ENCODE measurements at places on chromosomes 2 and 18.

GRCh38 chr2:241358470-241358869 lies 2.4 kb downstream of the FARP2 start:
- DNase-seq = no peak

DNA sequence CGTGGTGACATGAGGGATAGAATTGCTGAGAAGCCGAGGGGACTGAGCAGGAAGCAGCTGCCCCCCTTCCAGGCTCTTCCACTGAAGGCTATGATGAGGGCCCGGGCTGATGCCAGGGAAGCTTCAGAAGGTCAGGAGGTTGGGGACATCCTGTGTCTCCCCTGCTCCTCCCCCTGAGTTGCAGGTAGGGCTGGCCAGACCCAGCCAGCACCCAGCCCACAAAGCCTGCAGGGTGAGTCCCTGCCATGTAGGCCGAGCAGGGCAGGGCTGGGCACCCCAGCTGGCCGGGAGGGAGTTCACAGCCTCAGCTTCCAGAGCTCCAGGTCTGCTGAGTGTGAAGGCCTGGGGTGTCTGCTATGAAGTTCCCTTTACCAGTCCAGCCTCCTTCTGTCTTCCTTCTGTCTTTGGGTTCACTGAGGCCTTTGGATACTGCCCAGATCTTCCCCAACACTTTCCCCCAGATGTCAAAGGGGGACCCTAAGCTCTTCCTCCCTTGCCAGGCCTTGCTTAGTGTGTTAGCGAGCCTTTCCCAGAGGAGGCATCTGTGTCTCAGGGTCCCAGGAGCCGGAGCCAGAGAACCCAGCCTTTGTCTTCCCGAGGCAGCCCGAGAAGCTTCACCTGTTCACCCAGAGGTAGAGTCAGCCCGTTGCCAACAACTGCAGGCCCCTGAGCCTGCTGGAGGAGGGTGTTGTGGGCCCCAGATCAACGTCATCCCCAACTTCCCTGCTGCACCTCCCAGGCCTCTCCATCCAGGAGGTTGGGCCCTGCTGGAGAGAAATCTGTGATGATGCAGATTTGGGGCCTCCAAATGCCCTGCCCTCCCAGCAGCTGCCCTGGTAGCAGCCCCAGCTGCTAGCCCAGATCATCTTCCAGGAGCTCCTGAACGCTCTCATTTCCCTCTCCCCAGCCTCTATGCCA lies 3.6 kb upstream of the NCL start:
- no peak for DNase-seq

DNA sequence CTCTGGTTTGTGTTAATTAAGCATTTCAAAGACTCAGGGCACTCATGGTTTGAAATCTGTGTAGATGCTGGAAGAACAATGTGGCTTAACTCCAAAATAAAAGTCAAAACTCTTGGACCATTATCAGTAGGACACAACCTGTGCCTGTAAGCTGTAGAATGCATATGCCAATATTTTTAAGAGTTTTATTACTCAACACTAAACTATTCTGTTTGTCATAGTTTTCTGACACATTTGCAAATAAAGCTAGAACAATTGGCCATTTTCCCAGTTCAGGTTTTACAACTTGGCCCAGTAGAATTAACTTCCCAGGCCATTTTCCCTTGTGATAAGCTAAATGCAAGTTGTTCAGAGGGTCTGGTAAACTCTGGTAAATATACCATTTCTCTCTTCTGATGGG lies 713.1 kb downstream of the CBLN2 start:
- peak; percentile 10 for DNase-seq

DNA sequence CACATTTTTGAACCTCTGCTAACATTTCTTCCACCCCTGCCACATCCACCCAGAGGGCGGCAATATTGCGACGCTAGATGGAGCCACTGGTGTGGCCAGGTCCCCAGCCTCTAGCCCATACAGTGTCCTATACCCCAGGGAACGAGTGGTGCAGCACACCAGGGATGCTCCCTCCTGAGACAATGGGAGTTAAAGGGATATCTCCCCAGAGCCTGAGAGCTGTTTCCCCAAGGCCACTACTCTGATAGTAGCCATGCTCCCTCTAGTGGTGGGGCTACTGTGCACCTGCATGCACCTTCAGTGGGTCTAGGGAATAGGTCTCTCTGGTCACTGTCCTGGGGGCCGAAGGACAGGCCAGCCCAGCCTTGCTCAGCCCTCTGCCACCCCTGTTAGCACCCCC lies 336.4 kb upstream of the FSHR start:
- no peak for DNase-seq

DNA sequence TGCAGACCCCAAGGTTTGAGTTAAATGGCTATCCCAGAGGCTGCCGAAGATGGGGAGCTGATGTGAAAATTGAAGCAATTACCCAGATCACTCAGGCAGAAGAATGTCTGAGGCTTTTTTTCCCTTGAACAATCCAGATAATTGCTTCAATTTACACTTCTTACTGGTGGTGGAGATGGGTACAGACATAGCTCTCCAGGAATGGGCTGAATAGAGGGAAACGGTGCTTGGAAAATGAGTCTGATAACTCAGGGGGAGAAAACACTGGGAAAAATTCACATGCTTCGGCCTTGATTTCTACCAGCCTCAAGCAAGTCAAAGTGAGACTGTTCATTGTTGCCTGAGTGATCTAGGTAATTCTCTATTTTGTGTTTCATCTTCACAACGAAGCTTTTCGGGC lies 9.5 kb upstream of the KIF5C start:
- no peak for DNase-seq

DNA sequence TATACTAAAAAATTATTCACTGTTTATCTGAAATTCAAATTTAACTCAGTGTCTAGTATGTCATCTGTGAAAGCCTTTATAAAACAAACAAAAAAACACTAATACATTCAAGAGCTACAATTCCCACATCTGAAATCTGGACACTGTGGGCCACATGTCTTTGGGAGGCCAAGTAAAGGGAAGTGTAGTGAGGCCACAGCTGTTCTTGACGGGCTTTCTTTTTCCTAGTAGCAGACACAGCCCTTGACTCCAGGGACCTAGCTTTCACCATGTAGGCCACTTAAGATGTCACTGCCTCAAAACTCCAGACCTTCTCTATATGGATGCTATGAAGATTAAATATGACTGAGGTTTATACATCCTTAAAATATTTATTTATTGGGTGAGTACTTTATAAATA lies 91.1 kb downstream of the RBMS1 start:
- DNase-seq = no peak

DNA sequence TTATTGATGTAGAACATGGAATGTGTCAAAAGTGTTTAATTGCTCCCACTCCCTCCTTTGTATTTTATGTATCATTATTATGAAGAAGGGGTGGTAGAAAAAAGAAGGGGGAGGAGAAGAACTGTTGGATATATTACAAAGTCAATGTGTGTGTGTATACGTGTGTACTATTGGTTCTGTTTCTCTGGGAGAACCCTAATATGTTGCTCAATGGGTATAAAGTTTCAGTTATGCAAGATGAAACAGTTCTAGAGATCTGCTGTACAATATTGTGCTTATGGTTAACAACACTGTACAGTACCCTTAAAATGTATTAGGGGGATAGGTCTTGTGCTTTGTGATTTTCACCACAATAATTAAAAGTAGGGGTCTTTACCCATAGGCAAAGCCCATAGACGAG lies 58.1 kb upstream of the ZC3H15 start:
- DNase-seq = no peak

GRCh38 chr18:49716035-49716434 lies 97.3 kb downstream of the ACAA2 start:
- DNase-seq = no peak

DNA sequence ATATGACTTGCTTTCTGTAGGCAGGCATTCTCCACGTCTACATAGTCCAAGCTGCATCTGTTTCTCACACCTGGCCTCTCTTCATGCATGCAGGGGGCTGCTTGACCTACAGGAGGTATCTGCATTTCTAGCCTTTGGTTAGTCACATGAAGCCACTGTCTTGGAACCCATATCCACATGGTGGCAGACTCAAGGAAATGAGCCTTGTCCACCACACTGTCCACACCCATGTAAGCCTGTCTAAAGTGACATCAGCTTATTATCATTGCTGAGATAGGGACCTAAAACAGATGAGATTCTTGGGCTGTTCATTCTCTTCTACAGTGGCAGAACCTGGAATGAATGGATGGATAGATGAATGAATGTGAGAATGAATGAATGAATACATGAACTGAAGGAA lies 160.4 kb downstream of the DOCK10 start:
- no peak for DNase-seq

GRCh38 chr2:97766567-97766966 lies 53.2 kb downstream of the ZAP70 start:
- DNase-seq = no peak

DNA sequence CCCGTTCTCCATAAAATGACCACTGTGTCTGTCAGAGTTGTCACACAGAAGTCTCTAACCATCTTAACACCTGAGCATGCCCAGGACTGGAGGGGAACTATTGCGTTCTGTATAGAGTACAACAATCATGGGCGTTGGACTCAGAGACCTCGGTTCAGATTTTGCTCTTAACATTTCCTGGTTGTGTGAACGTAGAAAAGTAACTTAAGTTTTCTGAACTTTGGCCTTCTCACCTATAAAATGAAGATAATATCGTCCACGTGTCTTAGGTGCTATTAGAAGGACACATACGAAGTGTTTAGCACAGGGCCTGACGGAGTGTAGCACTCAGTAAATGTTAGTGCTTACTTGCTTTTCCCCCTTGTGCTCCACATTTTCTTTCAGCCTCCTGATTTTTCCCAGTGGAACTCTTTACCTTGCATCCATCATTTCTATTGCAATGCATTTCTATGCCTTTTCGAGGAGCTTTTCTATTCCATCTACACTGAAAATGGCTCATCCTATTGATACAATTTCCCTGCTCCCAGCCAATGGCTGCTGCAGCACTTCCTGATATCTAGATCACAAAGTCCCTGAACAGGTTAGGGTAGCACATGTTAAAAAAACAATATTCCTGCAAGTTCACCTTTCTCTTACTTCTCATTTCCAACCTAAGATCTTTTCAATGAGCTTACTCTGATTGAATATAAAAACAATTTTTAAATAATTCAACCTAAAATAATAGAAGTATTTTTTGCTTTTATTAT lies 22.7 kb downstream of the DPP10 start:
- DNase-seq = no peak

- no peak for DNase-seq
Measured at GRCh38 chr18:51082571-51083267, 52.7 kb downstream of the SMAD4 start.

DNA sequence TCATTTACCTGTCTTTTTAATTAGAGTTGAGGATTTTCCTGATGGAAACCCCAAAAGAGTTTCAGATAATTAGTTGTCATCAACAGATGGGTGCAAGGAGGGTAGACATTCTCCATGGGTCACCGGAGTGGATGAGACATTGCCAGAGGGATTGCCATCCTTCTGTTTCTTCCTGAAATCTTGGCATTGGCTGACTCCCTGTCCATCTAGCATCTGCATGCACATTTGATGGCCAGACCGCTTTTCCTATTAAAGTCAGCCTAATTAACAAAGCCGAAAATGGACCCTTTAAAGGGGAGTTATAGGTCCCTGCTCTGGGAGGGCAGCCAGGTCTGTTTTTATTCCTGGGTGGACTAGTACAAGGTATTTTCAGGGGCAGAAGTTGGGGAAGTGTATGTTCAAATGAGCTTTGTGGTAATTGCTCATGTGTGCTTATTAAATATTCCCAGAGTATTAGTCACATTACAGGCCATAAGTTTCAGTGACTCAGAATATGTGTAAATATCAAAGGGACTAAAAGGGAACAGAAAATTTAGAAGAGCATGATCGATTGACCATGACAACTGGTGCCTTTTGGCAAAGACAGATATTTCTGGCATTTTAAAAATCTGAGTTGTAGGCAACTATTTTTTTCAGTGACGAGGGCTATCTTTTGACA lies 209.8 kb downstream of the PHLPP1 start:
- DNase-seq = no peak

DNA sequence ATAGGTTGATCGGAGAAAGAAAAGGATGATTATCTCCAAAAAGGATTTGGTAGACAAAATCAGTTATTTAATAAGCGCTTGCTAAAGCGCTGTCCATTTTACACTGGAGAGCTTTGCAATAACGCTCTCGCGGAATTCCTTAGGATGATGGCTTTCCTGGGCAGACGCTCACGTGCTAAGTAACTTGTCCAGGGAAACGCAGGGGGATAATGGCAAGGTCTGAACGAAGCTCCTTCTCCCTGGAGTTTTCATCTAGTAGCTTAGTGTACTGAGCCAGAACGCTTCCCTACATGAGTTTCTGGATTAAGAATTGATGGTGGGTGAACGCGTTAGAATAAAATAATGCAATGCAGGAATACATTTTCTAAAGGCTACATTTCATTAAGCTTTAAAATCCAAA lies 739.5 kb upstream of the SALL3 start:
- DNase-seq = no peak

- DNase-seq = peak; percentile 71
Measured at GRCh38 chr18:61569176-61569892, 236.1 kb downstream of the CDH20 start.

- no peak for DNase-seq
Measured at GRCh38 chr2:33475224-33476130, 972 bp upstream of the RASGRP3 start.

All from AG09309 (cell line).